ENCODE measurements at places on chromosomes 11 and 22.

GRCh38 chr11:76810151-76810853 lies 27.1 kb downstream of the TSKU start:
- DNase-seq, result no peak

DNA sequence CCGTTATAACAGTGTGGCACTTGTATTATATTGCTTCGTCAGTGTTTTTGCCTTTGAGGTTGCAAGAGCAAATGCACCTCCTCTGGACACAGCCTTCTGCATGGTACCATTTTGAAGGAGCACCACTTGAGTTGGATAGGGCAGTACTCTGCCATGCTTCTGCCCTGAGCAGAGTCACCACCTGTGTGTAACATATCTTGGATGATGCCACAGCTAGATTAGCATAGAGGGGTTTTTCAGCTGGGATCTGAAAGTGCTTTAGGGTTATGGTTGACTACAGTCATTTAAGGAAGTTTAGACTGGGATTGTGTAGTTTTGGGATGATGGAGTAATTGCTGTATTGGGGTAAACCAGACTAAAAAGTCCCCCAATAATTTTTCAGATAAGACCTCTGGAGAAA lies 78.8 kb downstream of the PPP6R3 start:
- DNase-seq, result no peak

DNA sequence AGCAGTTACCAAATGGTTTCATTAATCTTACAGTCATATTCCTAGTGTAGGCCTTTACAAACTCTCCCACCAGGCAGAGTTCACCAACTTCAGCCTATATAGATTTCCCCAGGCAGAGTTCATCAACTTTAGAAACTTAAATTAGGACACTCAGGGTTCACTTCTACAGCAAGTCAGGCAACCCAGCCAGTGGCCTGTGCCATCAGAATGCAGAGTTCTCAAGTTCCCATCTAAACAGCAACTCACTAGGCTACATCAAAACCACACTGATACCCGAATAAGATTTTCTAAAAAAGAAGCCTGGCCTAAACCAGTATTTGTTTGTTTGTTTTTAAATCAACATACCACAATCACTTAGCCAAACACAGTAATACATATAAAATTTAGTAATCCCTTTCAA lies 33.7 kb downstream of the PICALM start:
- DNase-seq, result no peak

GRCh38 chr11:122676638-122677037 lies 21.1 kb downstream of the UBASH3B start:
- DNase-seq, result no peak

DNA sequence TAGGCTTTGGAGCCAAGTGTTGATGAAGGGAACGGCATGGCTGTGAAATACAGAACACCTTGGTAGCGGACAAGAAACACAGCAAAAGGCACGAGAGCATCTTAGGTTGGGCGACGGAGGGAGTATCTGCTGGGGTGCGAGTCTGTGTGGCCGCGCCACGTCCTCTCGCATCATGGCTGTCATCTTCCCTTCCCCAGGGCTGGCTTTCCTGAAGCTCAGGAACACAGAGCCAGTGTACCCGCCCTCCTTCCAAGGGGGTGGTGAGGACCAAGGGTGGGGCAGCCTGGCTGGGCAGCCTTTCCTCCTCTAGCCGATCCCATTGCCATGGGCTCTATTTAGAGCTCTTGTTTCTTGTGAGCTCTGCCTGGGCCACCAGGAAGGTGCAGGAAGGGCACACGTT lies 154.4 kb downstream of the FEZ1 start:
- DNase-seq, result no peak

DNA sequence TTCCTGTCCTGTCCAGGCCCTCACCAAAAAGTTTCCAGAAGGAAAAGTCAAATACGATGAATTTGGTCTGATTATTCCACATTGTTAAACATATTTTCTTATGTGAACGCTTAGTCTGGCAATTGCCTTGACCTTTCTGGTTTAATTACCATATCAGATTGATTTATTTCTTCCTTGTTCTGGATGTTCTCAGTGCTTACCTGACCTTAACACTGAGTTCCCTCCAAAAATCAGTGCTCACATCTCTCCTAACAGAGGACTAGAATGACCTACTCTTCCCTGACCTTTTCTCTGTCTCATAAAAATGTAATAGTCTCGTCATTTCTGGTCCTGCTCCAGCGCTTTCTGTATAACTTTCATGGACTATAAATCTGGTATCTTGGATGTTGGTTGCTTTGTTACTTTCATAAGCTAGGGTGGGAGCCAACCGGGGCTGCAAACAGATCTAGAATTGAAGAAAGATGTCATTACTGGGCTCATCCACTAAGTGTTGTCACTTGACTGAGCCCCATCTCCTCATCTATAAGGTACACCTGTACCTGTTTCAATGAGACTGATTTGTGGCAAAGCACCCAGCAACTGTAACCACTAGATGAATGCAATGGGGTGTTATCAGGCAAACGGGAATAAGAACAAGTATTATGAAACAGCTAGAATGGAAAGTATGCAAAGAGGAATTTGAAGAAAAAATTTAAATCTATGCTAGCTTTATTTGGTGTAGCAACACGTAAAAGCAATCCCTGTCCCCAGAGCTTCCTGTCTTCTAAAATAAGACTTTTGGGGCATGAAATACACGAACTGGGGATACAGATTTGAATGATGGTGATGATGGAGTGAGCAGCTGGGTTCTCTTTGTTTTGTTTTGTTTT lies 2.4 kb downstream of the FADS2 start:
- DNase-seq, result no peak

- no peak for DNase-seq
Measured at GRCh38 chr11:16160146-16160545, 196.2 kb downstream of the SOX6 start.

Data from stimulated activated CD4-positive, alpha-beta T cell treated with anti-CD3 and anti-CD28 coated beads, TNF-alpha, amount 100 ng/mL, for 24 hours (primary cell).